ENCODE measurements at places on chromosomes 3 and 15. TPM values are rescaled to one million over a fixed set of nuclear protein-coding genes. Genes with fewer than 3 reads are reported as not detected.
A peak's percentile ranks its signal among the peaks of the same experiment; 100 is the strongest.

GRCh38 chr3:49924683-49925082 lies 4.9 kb downstream of the MON1A start:
- H3K4me3 ChIP-seq: no peak overlapping the region
- H3K36me3 ChIP-seq: peaks cover 10% of the 10 kb centered on the region
- no peak for DNase-seq

GRCh38 chr3:43362961-43363360 lies 76.6 kb downstream of the SNRK start:
- H3K27ac ChIP-seq: no peak overlapping the region
- H3K4me3 ChIP-seq: no peak overlapping the region
- H3K27me3 ChIP-seq: no peaks in the 10 kb centered on the region
- DNase-seq: no peak
- H3K4me1 ChIP-seq: peaks cover 24% of the 10 kb centered on the region

- no peak for DNase-seq
- no peaks in the 10 kb centered on the region for H3K36me3 ChIP-seq
- peak overlapping the region; percentile 39 for H3K27ac ChIP-seq
- no peaks in the 10 kb centered on the region for H3K4me1 ChIP-seq
- no peaks in the 10 kb centered on the region for H3K27me3 ChIP-seq
- no peak overlapping the region for H3K4me3 ChIP-seq
Observed at GRCh38 chr15:70833422-70833821, 20.5 kb downstream of the LARP6 start.

- H3K36me3 ChIP-seq: no peaks in the 10 kb centered on the region
- DNase-seq: no peak
- peak overlapping the region; percentile 44 for H3K27ac ChIP-seq
- no peak overlapping the region for H3K4me3 ChIP-seq
Observed at GRCh38 chr15:90407871-90408317, 19.9 kb downstream of the IQGAP1 start.

DNA sequence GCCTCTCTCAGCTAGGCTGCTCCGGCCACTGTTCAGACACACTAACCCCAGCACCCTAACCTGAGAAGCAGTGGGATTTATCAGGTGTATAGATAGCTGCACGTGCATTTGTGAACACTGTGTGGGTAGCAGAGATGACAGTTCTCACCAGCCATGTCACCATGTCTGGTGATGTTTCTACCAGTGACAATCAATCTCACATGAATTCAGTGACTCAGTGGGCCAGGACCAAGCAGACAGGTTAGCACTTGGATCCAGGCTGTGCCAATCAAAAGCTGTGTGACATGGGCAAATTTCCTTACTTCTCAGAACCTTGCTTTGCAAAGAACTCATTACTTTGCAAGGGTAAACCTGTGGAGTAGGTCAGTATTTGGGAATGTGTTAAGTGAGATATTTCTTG lies 65.3 kb upstream of the GATM start:
- DNase-seq: no peak
- H3K27ac ChIP-seq: no peak overlapping the region
- peaks cover 26% of the 10 kb centered on the region for H3K4me1 ChIP-seq
- H3K36me3 ChIP-seq: no peaks in the 10 kb centered on the region
- H3K27me3 ChIP-seq: no peaks in the 10 kb centered on the region
- H3K4me3 ChIP-seq: no peak overlapping the region

- H3K4me1 ChIP-seq: no peaks in the 10 kb centered on the region
- H3K36me3 ChIP-seq: peaks cover 91% of the 10 kb centered on the region
Observed at GRCh38 chr3:12741209-12741608, 17.9 kb downstream of the TMEM40 start.

Gene SUCNR1
- total RNA-seq: not detected
